ENCODE measurements at places on chromosomes 16 and 17.

GRCh38 chr17:77801545-77802332, 156.8 kb upstream of the TNRC6C start:
- DNase-seq = no peak

- no peak for DNase-seq
These were observed 15.7 kb downstream of the ELAC2 start for GRCh38 chr17:13001991-13002615.

DNA sequence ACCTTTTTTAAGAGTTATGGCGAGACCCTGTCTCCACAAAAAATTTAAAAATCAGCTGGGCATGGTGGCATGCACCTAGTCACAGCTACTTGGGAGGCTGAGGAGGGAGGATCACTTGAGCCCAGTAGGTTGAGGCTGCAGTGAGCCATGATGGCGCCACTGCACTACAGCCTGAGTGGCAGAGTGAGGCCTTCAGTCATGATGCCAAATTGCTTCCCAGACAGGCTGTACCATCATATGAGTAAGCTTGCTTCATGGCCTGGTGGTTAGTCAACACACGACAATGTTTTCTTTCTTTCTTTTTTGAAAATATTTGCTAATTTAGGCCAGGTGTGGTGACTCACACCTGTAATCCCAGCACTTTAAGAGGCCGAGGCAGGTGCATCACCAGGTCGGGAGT, 12.5 kb downstream of the NTAN1 start:
- DNase-seq = no peak

DNA sequence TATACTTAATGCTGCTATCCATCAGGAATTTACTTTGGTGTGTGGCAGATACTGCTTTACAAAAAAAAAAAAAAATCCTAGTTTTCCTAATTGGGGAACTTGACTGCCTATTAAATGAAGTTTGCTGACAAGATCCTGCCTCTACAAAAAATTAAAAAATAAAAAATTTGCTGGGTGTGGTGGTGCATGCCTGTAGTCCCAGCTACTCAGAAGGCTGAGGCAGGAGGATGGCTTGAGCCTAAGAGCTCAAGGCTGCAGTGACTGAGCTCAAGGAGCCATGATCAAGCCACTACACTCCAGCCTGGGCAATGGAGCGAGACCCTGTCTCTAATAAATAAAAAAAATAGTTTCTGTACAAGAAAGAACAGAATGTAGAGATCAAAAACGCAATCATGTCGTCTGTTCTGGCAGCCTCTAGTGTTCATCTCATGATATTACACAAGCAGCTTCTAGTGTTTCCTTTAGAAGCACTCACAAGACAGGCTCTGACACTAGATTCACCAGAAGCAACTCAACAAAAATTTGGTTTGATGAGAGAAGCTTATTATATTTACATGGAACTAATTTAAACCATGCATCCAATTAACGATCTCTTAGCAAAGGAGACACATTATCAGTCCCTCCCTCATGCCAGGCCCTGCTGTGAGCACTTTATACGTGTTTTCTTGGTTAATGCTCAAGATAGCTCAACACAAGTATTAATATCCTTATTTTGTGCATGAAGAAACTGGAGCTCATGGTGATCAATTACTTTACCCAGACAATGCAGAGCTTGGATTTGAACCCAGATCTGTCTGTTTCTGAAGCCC, 6.8 kb upstream of the KRTAP17-1 start:
- DNase-seq = peak; percentile 35

DNA sequence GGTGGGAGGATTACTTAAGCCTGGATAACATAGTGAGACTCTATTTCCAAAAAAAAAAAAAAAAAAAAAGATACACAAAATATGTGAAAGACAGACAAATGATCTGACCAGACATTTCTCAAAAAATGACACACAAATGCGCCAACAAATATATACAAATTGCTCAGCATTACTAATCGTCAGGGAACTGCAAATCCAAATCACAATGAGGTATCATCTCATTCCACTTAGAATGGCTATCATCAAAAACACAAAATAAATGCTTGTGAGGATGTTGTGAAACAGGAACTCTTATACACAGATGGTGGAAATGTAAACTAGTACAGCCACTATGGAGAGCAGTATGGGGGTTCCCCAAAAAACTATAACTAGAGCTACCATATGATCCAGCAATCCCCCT, 62.4 kb downstream of the STX8 start:
- no peak for DNase-seq

DNA sequence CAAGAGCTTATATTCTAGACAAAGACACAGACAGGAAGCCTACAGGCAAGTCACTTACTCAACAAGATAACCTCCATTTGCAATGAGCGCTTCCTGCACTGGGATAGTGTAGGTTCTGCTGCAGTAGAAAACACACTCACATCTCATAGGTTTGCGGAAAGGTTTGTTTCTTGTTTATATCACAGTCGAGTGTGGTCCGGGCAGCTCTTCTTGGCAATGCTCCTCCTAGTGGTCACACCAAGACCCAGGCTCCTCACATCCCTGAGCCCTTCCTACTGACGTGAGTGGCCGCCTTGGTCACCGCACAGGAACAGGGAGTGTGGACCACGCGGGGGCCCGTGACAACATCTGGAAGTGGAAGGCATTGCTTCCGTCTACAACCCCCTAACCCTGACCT, 48.0 kb upstream of the RBFOX3 start:
- peak; percentile 4 for DNase-seq

- no peak for DNase-seq
These were observed 1.7 kb upstream of the GPT2 start for GRCh38 chr16:46882304-46882939.

DNA sequence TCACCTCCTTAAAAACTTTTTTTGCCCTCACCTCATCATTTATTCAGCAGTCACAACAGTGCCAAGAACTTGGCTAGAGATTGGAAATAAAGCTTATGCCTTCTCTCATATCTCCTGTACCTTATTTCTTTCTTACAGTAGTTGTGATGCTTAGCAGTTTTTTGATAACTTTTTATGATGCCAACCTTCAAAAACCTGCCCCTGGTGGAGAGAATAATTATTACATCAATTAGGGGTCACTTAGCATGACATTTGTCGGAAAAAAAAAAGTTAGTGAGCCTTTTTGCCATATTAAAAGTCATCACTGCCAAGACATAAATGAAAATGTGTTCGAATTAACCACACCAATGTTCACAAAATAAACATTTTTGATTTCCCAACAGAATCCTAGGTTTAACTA, 296.6 kb downstream of the WWOX start:
- no peak for DNase-seq

DNA sequence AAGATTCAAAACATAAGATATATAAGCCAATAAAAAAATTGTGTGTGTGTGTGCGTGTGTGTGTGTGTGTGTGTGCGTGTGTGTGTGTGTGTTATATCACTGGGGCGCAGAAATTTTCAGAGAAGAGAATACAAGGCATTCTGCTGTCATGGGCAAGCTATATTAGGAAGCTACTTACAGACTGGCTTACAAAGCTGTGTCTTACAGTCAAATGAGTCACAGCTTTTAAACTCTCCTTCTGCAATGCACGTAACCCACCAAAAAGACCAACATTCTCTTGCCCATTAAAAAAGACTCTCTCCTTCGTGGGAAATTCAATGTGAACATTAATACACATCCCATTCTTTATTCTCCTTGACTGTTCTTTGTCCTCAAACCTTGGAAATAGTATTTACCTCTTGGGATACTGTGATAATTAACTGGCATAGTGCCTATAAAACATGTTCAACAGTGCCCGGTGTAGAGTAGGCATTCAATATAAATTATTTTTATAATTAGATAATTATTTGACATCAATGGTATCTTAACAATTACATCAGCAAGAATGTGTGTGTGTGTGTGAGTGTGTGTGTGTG, 860.4 kb upstream of the SOX9 start:
- DNase-seq = peak; percentile 27

- DNase-seq = no peak
These were observed 110.5 kb upstream of the CORO6 start for GRCh38 chr17:29733166-29733565.

DNA sequence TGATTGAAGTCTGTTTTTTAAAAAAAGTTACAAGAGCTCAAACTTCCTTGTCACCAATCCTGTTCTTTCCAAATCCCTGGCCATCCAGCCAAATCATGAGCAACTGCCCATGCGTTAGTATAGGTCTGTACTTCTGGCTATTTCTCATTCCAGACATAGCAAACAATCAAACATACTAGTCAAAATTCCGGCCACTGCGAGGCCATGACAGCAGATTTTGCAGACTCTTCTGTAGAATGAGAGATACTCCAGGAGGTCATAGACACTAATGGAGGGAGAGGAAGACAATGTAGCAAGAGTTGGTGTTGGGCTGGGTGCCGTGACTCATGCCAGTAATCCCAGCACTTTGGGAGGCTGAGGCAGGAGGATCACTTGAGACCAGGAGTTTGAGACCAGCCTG, 50.9 kb downstream of the BCL7C start:
- DNase-seq = no peak

Data from non-pigmented ciliary epithelial cell (primary cell).